ENCODE measurements at places on chromosomes 4 and X. TPM values are rescaled to one million over a fixed set of nuclear protein-coding genes. Genes with fewer than 3 reads are reported as not detected.

DNA sequence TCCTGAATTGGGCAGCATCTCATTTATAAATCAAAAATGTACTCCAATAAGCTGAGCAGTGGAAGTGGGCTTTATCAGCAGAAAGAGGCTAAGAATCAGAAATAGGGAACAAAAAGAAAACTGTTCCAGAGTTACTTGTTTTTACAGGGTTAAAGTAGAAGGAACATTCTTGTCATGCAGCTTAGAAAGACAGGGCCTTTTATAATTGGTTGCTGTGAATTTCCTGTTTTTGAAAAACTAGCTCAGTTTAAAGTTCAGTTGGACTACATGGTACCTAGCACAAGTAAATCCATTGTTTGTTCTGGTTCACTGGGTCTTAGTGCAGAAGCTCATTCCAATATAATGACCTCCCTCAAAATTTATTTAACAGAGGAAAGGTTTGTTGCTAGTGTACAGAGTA lies 200.8 kb downstream of the GRIA2 start:
- ATAC-seq = no peak

DNA sequence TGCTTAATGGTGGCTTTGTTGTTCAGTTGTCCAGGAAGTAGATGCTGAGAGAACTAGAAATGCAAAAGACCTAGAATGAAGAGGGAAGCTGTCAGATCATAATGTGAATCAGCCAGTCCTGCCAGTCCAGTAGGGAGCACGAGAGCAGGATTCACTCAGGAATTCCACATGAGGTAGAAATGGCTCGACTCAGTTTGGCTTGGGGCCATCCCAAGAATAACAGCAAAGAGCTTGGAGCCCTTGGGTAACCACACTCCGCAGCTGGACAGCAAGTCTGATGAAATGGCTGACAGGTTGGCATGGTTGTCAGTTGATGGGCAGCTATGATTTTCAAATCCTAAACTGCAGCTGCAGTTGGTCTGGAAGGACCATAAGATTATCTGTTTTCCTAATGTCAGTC lies 44.5 kb upstream of the WDR1 start:
- ATAC-seq = no peak

GRCh38 chrX:11757397-11757718 lies 679 bp upstream of the MSL3 start:
- no peak for ATAC-seq

GRCh38 chr4:107147873-107148272 lies 111.8 kb upstream of the DKK2 start:
- no peak for ATAC-seq

Gene TCEANC
- total RNA-seq = 2.7 TPM

Gene FRG2
- total RNA-seq = not detected

Gene FGF5
- total RNA-seq = 1.2 TPM
